ENCODE measurements at places on chromosomes 16 and 17.

GRCh38 chr17:28161311-28161710, 118.8 kb downstream of the NLK start:
- DNase-seq: no peak

GRCh38 chr17:77476006-77476405, 335.2 kb downstream of the SEC14L1 start:
- no peak for DNase-seq

DNA sequence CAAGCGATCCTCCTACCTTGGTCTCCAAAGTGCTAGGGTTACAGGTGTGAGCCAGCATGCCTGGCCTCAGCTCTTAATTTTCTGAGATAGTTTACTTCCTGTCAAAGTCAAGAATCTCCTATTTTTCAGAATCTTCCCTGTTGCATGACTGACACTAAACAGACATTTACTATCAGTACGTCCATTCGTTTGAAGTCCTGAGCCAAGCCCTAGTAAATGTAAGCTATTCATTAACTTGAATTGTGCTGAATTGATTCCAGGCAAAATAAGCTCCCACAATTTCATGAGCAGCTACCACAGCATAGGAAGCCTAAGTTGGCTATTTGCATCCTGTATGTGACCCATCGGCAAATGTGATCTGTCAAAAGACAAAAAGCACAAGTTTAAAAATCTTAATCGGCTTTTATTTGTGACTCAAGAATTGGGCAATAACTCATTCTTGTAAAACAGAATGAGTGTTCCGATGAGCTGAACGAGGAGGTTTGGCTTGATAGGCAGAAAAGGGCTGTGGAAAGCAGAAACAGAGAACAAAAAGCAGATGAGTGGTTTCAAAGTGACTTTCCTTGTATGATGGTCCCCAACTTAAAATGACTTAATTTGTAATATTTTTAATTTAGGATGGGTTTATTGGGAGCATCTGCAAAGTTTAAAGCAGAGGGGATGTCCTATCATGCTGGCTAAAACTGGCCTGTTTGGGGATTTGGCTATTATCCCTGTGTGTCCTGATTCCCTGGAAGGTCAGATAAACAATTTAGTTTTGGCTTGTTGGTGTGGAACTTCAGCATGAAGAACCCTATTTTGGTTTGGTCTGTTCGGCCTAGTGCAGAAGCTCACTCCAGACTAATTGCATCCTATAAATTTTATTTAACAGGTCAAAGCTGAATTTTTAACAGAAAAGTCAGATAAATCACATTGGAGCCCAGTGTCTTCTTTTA, 14.2 kb downstream of the RNF112 start:
- no peak for DNase-seq

DNA sequence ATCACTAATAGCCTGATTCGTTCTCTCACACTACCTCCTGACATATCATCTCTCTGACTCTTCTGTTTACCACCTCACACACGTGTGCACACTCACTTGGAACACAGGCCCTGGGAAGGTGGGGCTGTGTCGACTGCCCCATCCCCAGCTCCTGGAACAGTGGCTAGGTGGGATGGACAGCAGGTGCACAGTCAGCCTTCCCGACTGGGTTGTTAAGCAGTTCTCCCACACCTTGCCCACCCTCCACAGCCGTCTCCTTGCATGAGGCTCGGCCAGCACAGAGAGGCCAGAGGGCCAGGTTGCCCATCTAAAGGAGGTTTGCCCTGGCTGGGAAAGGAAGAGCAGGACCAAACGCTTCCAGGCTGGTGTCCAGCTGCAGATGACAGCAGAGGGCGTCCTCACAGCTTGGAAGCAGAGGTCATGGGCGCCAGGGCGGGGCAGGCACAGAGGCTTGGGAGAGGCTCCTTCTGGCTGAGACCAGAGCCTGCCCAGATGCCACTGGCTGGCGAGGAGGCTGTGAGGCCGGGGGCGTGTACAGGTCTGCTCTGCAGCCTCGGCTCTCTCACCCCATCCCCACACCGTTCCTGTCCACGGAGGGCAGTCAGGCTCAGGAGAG, 92.8 kb downstream of the AMFR start:
- DNase-seq: peak; percentile 21

DNA sequence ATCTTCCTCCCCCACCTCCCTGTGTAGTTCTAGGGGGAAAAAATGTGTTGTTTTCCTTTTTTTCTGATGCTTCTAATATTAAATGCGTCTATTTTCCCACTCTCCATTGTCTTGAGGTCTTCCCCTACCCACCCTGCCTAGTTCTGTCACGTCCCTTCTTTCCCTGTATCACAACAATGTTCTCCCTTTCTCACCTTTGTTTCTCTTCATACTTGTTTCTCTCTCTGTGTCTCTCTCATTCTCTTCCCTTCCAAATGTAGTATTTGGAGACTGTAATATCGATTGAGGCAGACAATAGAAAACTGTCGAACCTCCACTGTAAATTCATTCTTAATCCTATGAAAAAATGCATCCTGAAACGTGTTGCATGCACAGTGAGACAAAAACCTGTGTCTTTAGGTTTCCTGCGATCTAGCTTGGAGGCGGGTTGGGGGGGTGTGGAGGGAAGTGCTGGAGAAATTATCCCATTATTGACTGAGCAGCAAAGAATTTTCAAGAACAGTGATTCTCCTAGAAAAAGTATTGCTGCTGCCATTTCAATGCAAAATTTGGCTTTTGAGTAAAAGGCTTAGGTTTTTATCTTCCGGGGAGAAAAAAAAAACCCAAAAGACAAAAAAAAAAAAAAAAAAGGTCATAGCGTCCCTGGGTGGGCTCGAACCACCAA, 1.3 kb upstream of the PSMB3 start:
- DNase-seq: no peak

GRCh38 chr17:82049521-82049971, 2.1 kb downstream of the RFNG start:
- no peak for DNase-seq

GRCh38 chr17:80969030-80969673, 22.5 kb upstream of the CHMP6 start:
- DNase-seq: no peak

- no peak for DNase-seq
Measured at GRCh38 chr17:17582372-17582771, 9.1 kb downstream of the PEMT start.

- DNase-seq: no peak
Measured at GRCh38 chr16:84275585-84276151, 19.0 kb upstream of the WFDC1 start.

DNA sequence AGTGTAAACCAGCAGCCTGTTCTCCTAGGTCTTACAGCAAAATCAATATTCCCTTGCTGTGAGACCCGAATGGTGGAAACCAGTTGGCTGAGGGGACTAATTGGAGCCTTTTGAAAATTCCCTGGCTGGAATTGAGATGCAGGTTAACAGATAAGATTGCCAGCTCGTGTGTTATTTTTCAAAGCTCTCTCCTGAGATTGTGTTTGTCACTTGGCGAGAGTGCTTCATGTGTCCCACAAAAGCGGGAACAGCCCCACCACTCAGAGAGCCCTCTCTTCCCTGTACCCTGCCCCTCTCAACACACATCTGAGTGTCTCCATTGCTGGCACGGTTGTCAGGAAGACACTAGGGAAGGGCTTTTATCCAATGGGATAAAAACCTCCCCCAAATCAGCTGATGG, 356.1 kb downstream of the CPPED1 start:
- DNase-seq: no peak

- no peak for DNase-seq
Measured at GRCh38 chr17:65990593-65990992, 201.3 kb downstream of the CEP112 start.

DNA sequence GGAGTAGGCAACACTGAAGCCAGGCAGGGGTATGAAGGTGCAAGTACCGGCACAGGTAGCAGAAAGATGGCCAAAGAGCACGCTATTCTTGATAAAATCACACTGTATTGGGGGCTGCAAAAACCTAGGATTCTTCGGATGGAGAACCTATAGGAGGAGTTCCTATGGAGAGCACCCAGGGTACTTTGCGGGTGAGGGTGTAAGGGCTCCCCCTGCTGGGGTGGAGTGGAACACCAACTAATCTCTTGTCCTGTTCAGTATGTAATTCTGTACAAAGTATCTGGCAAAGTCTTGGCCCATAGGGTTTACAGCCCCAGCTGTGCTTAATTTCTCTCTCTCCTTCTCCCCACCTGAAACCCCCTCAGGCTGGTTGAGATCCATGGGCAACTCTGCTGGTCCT, 393.1 kb upstream of the ASIC2 start:
- DNase-seq: no peak
